ENCODE measurements at places on chromosomes 11 and 22.

GRCh38 chr11:74780248-74781005, 31.8 kb downstream of the RNF169 start:
- no peak for DNase-seq

GRCh38 chr11:19767627-19768151, 55.1 kb downstream of the NAV2 start:
- DNase-seq = no peak

GRCh38 chr11:846496-847098, 3.9 kb downstream of the TSPAN4 start:
- no peak for DNase-seq

DNA sequence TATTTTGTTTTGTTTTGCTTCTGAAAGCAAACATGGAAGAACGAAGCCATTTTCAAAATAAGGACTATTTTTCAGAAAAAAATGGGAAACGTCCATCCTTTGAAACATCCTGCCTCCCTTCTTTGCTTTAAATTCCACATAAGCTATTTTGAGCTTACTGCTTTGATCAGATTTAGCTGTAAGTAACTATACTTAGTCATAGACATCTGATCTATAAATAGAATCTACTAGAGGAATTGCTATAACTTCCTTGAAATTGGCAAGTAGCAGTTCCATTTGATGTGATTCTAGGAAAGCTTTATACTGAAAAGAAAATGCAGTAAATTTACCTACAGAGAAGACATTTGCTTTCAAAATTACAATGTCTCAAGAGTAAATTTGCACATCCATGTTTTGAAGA, 305.8 kb downstream of the TTC28 start:
- DNase-seq = no peak

DNA sequence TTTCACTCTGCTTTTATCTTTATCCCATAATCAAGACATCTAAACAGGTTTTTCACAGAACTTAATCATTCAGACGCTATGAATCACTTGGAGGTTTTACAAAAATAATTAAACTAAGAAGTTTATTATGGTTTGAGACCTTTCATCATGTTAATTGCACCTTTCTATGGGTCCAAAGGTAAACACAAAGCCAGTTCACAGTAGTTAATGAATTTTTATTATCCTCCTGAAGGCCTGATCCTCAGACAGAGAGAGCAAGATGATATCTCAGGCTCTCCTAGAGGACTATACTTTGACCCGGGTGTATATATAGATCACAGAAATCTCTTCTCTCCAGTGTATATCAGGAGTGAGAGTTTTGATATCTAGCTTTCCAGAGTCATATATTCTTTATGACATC, 1044.3 kb upstream of the RAG2 start:
- no peak for DNase-seq

DNA sequence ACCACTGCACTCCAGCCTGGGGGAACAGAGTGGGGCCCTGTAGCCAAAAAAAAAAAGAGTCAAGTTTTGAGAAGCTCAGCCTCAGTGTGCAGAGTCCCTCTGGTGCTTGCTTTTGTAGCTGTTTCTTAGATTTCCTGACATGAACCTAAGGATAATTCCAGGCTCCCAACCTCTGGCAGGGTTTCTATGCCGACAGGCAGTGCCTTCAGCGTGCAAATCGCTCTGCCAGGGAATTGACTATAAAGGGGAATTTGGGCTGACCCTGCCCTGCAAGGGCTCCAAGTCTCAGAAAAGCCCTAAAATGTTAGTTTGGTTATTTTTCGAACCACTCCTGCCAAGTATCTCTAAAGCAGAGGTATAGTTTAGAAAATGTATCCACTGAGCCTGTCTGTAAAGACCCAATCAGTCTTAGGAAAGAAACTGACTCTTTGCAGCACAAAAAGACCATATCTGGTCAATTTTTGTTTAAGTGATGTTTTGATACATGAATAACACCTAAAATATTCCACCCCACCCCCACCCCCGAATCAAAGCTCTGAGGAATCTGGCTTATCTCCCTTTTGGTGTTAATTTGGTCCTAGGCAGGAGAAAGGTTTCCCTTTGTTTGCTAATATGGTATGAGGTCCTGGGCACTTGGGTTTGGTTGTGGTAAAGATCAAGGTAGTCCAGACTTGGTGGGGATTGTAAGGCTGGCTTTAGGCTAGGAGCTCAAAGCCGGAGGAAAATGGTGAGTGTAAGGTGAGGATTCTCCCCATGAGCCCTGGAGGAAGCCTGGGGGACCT, 49.7 kb downstream of the ANO1 start:
- no peak for DNase-seq

DNA sequence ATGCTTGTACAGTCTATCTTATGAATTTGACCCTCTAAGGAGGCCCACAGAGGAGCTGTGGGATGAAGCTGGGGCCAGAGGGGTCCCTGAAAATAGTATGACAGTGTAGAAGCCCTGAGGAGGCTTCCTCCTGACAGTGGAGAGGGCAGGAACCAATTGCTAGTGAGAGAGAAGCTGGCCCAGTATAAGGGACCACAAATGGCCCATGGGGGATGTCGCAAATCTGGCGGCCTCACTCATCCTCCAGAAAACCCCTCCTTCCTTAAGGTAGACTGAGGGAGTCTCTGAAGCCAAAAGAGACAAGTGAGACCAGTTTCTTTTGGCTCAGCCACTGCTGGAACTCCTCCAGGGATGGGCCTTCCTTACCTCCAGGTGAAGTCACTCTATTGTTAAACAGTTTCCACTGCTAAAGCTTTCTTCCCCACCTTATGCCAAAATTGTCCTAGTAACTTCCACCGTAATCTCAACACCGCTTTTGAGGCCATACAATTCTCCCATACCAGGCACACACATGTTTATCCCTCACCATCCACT, 17.8 kb upstream of the CASTOR1 start:
- no peak for DNase-seq

DNA sequence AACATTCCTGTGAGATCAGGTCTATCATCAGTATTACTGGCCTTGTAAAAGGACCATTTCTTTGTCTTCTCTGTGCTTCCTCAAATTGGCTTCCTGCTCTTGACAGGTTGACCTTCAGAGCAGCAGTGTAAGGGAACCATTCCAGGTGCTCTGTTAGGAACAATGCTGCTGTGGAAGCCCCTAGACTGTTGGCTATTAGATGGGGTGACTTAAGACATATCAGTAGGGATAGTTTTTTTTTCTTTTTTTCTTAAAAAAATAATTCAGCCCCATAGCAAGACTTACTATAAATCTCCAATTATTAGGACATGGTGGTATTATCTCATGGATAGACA, 37.6 kb downstream of the COA4 start:
- no peak for DNase-seq

DNA sequence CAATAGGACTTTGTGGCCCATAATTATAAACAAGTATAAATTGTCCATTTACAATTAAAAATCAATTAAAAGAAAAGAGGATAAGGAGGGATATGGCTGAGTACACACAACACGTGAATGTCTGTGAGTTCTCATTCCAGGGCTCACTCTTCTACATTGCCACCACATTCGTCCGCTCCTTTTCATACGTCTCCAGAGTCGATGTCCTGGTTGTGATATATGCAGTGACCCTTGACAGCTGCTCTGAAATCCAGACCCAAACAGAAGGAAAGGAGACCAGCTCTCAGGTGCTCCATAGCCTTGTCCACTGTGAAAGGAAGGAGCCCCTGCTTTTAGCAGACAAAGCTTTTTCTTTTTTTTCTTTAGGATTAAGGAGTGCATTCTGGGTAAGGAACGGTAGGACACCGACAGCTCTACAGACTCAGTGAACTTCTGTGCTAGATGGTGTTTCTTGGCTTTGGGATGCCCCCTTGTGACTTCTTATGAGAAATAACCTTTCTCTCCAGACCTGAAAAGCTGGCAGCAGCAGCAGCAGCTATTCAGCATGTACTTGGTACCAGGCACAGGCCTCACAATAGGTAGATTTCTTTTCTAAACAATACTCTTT, 19.7 kb upstream of the DNAJB13 start:
- DNase-seq = no peak

GRCh38 chr22:45240104-45240809, 437 bp downstream of the KIAA0930 start:
- DNase-seq = peak; percentile 17

DNA sequence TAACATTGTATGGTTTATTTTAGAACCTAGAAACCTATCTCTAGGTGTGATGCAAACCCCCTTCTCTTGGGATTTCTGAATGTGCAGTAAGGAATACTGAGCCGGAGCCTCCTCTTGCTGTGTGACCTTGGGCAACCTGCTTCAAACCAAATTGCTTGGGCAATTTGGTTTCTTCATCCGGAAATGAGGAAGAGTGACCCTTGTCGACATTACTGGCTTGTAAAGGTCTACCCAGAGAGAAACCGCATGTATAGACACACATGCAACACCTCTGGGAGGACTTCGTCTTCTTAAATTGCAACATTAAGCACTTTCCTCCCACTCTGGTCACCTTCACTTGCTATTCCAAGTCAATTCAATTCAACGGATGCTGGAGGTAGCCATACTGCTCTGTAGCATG, 19.6 kb upstream of the TP53I11 start:
- DNase-seq = no peak

GRCh38 chr11:61362542-61362875, 335 bp downstream of the TMEM138 start:
- DNase-seq = no peak

DNA sequence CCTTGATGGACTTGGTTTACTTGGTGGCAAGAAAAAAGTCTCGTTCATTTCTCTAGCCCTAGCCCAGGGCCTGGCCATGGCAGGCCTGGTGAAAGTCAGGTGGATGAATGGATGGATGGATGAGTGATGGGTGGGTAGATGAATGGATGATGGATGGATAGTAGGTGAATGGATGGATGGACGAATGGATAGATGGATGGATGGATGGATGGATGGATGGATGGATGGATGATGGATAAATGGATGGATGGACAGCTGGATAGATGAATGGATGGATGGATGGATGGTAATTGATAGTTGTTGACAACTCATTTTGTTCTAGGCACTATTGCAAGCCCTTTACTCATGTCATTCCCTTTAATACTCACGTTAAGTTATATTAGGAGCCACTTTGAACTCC, 86.1 kb upstream of the ANO1 start:
- no peak for DNase-seq

GRCh38 chr11:20421946-20422345, 34.4 kb downstream of the PRMT3 start:
- DNase-seq = no peak

GRCh38 chr11:17933708-17934107, 79.1 kb downstream of the SERGEF start:
- DNase-seq = no peak

GRCh38 chr11:126060757-126061171, 1.9 kb downstream of the CDON start:
- no peak for DNase-seq

- DNase-seq = no peak
These were observed 78.5 kb downstream of the CACNG2 start for GRCh38 chr22:36625102-36625501.

- DNase-seq = no peak
These were observed 2.7 kb downstream of the CRYBB1 start for GRCh38 chr22:26615149-26615548.

GRCh38 chr22:32951807-32952153, 106.4 kb downstream of the SYN3 start:
- DNase-seq = no peak

All from activated CD8-positive, alpha-beta memory T cell treated with anti-CD3 and anti-CD28 coated beads for 4 hours (primary cell).